ENCODE measurements at places on chromosomes 5 and 9.

- peak; percentile 49 for DNase-seq
Observed at GRCh38 chr9:133184971-133185370, 21.3 kb upstream of the GBGT1 start.

GRCh38 chr9:4663956-4664355, 1.9 kb downstream of the PLPP6 start:
- no peak for DNase-seq

DNA sequence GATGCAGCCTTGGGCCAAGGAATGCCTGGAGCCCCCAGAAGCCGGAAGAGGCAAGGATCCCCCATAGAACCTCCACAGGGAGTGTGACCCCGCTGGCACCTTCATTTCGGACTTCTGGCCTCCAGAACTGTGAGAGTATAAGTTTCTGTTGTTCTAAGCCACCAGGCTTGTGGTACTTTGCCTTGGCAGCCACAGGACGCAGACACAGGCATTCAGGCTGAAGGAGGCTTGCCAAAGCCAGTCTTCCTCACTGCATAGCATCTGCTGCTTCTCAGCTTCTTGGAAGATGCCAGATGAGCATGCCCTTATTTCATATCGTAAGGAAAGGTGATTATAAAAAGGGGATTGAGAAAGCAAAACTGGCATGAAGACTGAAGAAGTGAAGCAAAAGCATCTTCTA, 61.1 kb upstream of the TAS2R1 start:
- DNase-seq, result no peak

GRCh38 chr5:141691867-141692532, 10.0 kb upstream of the ARAP3 start:
- peak; percentile 81 for DNase-seq

- no peak for DNase-seq
Observed at GRCh38 chr5:149452665-149453617, 73.8 kb upstream of the IL17B start.

DNA sequence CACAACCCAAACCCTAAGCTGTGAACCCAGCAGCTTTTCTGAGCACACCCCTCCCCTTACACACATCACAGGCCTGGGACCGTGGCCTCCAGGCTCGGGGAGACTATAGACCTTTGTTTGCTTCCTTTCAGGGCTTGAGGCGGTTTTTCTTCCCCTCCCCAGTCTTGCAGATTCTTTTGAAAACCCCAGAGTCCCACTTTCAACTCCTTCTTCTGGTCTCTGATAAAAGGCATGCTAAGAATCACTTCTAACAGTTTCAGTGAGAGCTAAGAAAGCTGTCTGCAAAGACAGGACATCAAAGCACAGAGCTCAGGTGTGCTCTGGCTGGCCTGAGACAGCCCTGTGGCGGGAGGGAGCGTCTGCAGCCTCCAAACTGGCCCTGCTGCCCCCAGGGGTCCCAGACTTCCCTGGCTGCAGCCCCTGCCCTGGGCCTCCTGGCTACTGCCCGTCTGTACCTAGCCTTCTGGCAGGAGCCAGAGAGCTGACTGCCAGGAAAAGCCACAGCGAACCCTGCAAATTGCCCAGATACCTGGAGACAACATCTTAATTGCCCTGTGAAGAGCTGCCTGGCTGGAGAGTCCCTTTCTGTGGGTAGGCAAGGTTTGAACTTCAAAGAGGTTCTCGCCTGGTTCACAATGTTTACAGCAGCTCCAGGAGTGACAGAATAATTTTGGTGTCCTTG, 138.9 kb downstream of the GADD45G start:
- DNase-seq, result no peak

GRCh38 chr5:11239261-11240015, 478.4 kb upstream of the DAP start:
- no peak for DNase-seq

GRCh38 chr5:123297866-123298265, 125.3 kb downstream of the CEP120 start:
- DNase-seq, result no peak

DNA sequence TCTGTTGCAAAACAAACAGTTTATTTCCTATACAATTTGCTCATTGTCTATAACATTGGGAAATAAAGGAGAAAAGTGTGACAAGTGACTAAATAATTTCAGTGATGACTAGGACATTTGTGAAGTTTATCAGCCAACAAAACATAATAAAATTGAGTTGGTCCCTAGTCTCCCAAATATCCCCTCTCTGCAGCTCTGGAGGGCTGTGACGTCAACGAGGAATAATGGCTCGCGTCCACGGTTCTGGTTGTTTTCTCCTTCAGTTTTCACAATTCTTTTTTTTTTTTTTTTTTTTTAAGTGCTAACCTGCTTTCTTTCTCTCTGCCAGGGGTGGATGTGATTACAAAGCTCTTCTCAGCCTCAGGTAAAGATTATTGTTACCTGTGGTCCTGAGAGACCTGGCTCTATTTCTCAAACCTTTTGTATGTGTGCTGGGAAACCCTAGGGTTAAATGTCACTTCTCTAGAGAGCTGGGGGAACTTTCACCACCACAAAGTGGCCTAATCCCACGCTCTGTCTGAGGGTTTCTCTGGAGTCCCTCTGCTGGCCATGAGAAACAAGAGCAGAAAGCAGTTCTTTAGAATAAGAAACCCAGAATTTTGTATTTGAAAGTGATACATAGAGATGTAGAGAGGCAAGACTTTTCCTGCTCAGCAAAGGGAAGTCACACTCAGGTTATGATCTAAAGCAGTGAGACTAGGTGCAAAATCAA, 36.2 kb upstream of the ANKRD55 start:
- peak; percentile 20 for DNase-seq

- peak; percentile 59 for DNase-seq
Observed at GRCh38 chr5:180090769-180091546, 19.4 kb upstream of the RNF130 start.

- no peak for DNase-seq
Observed at GRCh38 chr9:13873203-13873602, 440.7 kb downstream of the NFIB start.

DNA sequence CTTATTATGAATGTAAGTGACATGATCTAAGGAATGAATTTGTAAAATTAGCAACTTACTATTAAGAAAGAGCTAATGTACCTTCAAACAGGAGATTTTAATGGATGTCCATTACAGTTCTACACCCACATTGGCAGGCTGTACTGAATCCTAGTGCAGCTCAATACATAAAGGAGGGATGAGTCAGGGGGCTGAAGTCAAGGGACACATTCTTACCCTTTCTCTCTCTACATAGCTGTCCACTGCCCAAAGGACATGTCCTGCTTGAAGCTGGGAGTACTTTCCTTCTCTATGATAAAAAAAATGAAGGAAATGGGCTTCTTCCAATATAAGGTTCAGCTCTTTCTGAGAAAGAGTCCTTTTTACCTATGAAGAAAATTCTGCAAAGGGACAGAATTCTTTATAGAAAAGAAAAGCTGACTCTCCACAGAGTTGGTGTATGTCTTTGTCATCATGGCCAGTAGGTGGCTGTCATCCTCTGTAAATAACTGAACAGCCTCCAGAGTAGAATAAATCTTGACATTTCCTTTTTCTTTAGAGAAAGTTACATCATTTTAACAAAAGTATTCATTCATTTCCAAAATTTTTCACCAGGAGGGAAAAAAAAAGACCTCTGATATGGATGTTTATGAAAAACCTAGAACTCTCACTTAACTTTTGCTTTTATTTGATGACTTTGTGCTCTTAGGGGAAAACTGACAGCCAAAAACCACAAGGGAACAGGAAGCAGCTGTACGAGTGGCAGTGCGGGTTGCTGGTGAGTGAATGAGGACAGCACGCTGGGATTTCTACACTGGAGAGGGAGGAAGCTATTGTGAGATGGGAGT, 13.1 kb upstream of the IFNA14 start:
- no peak for DNase-seq

DNA sequence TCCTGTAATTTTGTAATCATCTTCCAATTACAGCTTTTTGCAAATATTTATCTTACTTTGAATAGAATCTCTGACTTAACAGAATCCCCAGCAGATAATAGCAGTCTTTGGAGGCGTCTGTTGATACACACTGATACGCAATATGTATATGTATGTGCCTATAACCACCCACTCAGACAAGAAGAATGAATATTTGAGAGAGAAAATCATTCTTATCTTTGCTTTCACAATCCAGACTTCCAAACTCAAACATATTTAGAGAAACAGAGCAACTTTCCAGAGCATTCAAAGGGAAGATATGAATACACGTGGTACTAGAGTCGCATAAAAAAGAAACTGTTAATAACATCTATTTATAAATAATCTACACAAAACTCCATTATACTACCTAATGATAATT, 6.1 kb downstream of the RORB start:
- no peak for DNase-seq

DNA sequence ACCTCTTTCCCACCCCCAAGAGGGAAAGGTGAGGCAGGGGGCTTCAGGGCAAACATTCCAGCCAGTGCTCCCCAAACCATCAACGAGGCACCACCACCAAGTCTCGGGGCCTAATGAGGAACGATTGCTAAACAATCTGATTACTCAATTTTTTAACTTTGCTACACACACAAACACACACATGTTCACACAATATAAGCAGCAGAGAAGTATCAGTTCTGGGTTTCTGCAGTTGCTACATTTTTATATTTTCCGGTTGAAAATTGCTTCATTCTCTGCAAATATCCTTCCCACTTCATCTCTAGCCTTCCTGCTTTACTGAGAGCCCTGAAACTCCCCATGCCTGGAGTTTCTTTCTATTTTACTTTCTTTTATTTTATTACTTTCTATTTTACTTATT, 60.2 kb downstream of the FEM1C start:
- no peak for DNase-seq

DNA sequence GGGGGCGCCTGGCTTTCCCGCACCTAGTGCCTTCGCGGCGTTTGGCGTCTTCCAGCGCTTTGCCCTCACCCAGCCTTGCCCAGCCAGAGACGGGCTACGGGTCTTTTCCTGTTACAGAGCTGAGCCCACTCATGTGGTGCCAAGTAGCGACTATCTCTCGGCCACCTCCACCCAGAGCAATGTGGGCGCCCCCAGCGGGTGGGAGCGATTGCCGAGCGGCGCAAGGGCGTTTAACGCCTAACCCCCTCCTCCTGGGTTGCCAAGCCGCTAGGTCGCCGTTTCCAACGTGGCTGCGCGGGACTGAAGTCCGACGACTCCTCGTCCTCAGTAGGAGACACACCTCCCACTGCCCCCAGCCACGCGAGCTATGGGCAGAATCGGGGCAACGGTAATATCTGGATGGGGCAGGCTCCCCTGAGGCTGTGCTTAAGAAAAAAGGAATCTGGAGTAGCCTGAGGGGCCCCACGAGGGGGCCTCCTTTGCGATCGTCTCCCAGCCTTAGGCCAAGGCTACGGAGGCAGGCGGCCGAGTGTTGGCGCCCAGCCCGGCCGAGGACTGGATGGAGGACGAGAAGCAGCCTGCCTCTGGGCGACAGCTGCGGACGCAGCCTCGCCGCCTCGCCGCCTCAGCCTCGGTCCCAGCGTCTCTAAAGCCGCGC, 5.8 kb downstream of the TLX3 start:
- no peak for DNase-seq

- DNase-seq, result no peak
Observed at GRCh38 chr5:68745448-68745847, 348.4 kb upstream of the SLC30A5 start.

DNA sequence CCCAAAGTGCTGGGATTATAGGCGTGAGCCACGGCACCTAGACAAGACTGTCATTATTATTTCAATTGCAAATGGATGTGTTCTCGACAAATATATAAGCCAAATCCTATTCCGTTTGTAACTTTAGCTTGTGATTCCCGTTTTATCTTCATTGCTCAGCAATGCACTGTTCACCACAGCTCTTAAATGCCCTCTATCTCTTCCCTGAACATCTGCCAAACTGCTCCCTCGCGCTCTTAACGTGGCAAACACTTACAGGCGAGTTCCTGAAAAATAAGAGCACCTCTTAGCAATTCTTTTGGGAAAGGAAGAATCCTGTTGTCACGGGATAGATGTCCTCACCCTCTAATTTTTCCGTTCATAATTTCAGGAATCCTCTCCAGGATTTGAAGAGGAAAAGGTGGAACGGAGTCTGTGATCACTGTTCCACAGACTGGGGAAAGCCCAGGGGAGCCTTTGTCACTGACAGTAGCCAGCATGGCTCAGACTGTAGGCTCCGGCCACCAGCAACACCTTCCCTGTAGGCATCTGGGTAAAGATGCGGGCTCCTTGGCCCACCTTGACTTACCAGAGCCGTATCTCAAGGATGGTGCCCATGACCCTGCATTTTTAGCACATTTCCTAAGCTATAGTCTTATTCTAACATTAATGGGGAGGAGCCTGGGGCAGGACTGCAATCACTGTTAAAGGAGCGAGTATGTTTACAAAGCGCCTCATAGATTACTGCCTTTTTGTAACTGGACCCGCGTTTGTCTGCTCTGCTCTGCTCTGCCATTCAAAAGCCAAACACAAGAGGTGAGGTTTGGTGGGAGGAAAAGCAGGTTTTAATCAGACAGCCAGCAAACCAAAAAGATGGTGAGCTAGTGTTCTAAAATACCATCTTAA, 20.2 kb upstream of the GNPDA1 start:
- no peak for DNase-seq

GRCh38 chr5:125261505-125262250, 515.2 kb upstream of the ZNF608 start:
- no peak for DNase-seq

GRCh38 chr9:38118862-38119438, 49.9 kb upstream of the SHB start:
- DNase-seq, result no peak

DNA sequence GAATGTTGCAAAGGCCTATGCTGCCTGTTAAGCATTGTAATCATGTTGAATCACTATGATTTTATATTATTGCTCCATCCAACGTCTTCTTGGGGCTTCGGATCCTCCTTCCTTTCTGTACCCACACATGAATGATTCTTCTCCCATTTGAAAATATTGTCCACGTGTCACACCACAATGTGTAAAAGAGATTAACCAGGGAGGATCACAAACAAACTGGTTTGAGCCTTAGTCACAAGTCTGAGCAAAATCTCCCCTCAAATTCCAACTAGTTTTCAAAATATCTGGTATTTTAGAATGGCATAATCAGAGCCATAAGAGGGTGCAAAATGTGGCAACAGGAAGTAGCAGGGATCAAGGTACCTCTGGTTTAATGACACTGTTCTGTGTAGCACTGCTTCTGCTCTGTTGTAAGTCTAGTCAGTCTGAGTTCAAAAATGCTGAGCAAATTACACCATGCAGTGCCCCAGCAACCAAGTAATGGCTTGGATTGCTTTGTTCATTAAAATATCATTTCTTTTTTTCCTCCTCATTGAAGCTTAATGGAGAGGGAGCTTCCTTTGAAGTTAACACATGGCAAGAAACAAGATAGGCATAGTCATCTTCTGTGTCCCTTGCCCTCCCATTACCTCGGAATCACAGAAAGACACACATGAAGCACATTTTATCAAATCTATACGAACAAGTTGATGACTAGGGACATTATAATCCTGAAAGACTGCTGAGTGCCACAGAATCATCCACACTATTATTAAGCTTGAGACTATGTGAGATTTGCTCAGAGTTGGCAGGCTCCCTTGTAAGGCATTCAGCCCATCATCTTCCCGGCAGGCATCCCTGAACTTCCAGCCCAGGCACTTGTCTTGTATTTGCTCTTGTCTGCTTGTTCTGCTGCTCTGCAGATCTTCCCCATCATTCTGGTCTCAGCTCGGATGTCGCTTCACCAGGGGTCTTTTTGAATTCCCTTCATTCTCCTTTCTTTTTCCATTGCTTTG, 102.0 kb upstream of the PRLR start:
- DNase-seq, result no peak

- DNase-seq, result no peak
Observed at GRCh38 chr5:120124961-120125360, 339.1 kb upstream of the PRR16 start.

Measured in HuH-7 (cell line).